ENCODE measurements at places on chromosomes 11 and 22.

DNA sequence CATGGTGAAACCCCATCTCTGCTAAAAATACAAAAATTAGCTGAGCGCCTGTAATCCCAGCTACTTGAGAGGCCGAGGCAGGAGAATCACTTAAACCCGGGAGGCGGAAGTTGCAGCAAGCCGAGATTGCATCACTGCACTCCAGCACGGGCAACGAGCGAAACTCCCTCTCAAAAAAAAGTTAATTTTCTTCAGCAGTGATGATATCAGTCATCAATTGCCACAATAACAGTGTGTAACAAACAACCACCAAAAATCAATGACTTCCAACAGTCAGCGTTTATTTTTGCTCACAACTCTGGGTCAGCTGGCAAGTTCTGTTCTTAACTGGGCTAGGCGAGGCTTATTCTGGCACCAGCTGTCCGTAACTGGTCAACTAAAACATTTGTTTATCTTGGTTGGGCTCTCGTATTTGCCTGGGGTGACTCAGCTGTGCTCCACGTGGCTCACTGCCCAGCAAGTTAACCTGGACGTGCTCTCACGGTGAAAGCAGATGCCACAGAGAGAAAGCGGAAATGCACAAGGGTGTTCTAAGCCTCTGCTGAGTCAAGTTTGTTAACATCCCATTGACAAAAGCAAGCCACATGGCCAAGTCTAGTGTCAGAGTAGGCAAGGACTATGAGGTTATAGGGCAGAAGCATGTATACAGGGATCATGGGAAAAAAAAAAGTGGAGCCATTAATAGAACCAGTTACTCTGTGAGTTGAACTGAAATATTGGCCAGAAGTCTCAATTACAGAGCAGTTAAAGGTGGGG lies 52.1 kb downstream of the LHFPL7 start:
- DNase-seq, result no peak

GRCh38 chr11:5620651-5621521 lies 3.9 kb upstream of the TRIM34 start:
- DNase-seq, result no peak

DNA sequence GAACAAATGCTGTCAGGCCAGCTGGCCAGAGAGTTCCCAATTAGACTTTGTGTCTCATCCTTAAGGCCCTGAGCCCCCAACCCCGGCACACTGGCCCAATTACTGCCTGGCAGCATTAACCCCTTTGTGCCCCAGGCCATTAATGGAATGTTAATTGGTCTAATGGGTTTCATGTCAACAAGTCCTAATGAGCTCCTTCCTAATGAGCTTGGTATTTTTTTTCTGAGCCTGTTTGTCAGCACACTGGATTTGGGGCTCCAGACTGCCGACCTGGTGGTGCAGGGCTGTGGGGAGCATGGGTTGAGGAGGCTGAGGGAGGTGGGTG lies 148.8 kb downstream of the FEZ1 start:
- DNase-seq, result no peak

- DNase-seq, result no peak
These were observed 90.1 kb downstream of the MPPED1 start for GRCh38 chr22:43501878-43502277.

DNA sequence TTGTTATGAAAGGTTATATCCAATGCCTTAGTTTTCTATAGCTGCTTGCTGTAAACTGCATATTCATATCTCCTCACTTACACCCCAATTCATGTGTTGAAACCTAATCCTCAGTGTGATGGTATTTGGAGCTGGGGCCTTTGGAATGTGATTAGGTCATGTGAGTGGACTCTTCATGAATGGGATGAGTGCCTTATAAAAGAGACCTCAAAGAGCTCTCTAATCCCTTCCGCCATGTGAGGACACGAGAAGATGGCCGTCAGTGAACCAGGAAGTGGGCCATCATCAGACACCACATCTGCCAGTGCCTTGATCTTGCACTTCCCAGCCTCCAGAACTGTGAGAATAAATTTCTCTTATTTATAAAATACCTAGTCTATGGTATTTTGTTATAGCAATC lies 79.3 kb downstream of the CYP2R1 start:
- no peak for DNase-seq

Data from activated naive CD8-positive, alpha-beta T cell treated with anti-CD3 and anti-CD28 coated beads, Interleukin-2, amount 10 ng/mL, durations not matched to agents 7 days and 5 days (primary cell).